ENCODE measurements at places on chromosomes 6 and 20. TPM values are rescaled to one million over a fixed set of nuclear protein-coding genes. Genes with fewer than 3 reads are reported as not detected.

GRCh38 chr20:25407311-25408169 is at the start of gene GINS1:
TSS of gene GINS1 (plus strand) at chr20:25407673. CDS start at chr20:25407821, 148 bp downstream.
- peak; percentile 90 for DNase-seq

The SIRT5 gene
- total RNA-seq: 8.7 TPM

- no peak for DNase-seq
Observed at GRCh38 chr6:17866876-17867444, 120.5 kb downstream of the KIF13A start.

The PROKR2 gene
- total RNA-seq: not detected

DNA sequence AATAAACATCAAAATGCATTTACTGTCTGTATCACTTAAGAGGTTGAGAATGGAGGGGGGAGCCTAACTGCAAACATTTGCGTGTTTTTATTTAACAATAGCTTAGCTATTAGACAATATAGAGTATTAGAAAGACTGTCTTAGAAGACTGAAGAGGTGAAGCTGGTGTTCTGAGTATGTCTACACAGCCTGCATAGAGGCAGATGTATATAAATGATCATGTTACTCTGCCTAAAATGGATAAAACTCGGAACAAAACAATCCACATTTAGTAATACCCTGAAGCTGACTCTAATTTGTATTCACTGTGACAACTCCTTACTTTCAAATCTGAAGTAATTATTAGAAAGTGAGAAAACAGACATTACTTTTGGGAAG is 181.9 kb downstream of the GMPR start:
- DNase-seq: no peak

The CAGE1 gene
- total RNA-seq: 0.11 TPM

The EPB41L1 gene
- 2.6 TPM for total RNA-seq

GRCh38 chr6:105994118-105994590 is 92.0 kb upstream of the PRDM1 start:
- DNase-seq: no peak

The CYP24A1 gene
- total RNA-seq: not detected

The COX7A2 gene
- 548 TPM for total RNA-seq

DNA sequence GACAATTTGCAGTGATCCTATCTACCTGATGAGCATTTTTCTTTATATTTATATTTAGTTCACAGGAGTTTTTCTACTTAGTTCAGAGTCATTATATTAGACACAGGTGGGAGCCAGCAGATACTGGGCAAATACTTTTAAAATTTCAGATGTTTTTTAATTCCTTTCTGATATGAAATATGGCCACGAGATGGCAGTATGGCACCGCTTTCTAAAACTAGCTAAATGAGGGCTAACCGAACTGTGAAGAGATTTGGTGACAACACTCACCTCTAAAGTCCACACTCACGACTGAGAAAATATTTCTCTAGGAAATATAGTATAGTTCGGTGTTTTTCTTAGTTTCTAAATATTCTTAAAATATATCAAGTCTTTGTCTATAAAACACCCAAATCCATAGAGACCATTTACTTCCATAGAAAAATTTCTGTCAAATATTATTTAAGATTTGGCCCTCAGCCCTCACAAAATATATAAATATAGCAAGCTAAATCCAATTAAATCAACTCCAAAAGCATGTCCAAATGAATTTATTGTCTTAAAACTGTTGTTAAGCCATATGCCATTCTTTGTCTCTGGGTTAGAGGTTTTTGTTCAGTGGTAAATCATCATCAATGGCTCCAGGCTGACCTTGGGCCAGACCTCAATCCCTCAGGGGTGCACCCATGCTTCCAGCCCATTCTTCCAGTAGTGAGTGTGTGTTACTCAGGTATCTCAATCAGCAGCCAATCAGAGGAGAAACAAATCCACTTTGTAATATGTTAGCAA is 63.6 kb downstream of the HUS1B start:
- peak; percentile 81 for DNase-seq

DNA sequence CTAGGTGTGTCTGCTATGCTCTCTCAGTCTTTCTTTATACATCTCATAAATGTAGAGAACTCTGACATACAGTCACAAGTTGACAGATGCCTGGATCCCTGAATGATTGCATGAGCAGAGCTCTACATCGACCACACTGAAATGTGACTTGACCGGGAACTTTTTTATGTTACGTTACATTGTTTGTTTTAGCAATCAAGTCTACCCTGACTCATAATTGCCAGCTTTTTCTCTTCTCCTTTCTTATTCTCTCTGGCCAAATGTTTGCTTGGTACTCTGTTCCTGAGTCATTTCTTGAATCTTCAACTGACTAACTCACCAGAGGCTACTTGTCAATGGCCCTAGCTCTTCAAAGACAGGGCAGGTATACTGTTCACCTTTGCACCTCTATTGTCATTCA is 213.6 kb upstream of the DTNBP1 start:
- no peak for DNase-seq

The CST2 gene
- not detected for total RNA-seq
